BJ (cell line): ENCODE measurements at places on chromosomes 11 and 22.

GRCh38 chr11:16917941-16918340 lies 96.3 kb downstream of the PLEKHA7 start:
- DNase-seq: no peak

DNA sequence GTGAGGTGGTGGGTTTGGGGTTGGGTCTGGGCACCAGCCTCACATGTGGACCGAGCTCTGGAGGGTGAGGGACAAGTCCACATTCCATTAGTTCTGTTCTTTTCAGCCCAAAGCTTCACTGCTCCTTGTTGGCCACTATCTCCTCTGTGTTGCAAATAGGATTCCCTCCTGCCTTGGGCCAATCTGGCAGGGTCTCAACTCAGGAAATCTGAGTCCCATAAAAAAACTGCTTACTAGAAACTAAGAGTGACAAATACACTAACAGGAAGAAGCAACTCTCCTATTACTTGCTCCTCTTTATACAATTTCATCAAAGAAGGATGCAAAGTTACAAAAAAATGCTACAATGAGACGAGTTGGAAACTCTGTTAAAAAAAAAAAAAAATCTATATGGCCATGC lies 66.2 kb upstream of the CSNK1E start:
- peak; percentile 26 for DNase-seq

DNA sequence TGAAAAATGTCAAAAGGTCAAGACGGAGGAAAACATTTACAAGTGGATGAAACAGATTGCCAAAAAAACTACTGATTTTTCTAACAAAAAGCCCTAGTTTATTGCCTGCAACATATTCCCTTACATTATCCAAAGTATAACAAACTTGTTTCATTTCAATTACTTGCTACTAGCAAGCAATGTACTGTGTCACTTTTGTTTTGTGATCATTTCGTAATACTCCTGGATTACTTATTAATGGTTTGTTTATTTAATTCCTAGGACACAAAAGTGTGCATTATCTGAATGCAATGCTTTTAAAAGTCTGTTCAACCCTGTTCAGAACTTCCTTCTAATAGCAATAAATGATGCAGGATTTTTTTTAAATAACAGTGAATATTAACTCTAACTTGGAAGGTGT lies 50.9 kb downstream of the CCDC34 start:
- DNase-seq: no peak

DNA sequence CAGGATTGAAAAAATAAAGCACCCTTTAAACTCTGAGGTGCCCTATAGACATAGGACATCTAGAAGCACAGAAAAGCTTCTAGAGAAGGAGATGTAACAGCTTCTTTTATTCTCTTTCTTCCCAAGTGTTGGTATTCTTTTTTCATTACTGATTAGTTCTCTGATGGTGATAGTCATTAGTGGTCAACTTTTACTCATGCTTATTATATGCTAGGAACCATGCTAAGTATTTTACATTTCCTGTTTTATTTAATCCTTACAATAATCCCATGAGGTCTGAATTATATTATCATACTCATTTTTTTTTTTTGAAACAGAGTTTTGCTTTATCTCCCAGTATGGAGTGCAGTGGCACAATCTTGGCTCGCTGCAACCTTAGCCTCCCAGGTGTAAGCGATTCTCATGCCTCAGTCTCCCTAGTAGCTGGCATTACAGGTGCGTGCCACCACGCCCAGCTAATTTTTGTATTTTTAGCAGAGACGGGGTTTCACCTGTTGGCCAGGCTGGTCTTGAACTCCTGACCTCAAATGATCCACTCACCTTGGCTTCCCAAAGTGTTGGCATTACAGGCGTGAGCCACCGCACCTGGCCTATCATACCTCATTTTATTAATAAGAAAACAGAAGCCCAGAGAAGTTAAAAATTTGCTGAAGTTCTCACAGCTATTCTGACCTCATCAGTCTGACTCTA lies 3.0 kb downstream of the C11orf52 start:
- no peak for DNase-seq

DNA sequence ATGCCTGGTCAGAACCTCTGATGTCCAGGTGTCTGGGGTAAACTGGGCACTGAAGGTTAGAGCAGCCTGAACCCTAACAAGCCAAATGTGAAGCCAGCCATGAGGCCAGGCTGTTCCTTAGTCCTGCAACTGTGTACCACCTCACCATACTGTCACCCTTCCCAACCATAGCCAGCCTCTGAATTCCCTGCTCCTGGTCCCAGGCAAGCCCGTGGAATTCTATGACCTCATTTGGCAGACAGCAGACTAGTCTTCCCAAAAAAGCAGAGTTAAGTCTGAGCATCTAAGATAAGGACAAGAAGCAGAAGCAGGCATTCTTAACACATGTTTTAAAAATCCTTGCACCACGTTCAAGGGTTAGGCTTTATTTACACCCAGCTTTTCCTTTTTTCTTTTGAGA lies 134.8 kb downstream of the C11orf58 start:
- no peak for DNase-seq

DNA sequence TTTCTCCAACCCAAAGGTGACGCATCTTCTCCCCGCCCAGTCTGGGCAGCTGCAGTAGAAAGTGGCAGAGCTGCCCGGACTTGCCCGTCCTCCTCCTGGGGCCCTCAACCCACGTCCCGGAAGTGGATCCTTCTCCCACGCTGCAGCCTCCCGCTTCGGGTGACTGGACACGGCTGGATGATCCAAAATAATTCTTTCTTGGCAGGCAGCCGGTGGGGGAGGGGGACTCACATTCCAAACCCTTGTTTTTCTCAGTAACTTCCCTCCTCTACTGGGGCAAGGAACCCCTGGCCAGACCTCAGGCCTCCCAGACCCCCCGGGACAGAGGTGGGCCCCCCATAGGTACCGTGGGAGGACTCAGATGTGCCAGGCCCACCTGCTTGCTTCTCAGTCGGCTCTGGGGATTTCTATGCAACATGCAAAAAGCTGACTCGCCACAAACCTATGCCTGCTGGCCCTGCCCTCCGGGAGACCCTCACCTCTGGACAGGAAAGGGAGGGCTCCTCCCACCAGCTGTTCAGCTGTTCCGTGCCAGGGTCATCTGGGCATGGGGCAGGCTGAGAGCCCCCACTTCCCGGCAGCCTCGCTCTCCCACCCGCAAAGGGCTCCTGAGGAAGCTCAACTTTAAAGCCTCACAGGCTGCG lies 1.4 kb downstream of the PLXNB2 start:
- DNase-seq: peak; percentile 77

DNA sequence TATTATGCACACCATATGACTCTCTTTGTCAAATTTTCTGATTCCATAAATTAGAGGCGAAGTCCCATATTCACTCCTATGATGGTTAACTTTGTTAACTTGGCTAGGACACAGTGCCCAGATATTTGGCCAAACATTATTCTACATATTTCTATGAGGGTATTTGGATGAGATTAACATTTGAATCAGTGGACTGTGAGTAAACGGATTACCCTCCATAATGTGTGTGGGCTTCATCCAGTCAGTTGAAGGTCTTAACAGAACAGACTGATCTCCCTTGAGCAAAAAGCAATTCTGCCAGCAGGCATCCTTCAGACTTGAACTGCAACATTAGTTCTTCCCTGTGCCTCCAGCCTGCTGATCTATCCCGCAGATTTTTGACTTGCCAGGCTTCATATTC lies 69.9 kb downstream of the FZD4 start:
- DNase-seq: no peak

- peak; percentile 91 for DNase-seq
These were observed 303.0 kb downstream of the CADM1 start for GRCh38 chr11:115201111-115201792.

GRCh38 chr11:122779047-122779629 lies 59.2 kb upstream of the CRTAM start:
- no peak for DNase-seq

DNA sequence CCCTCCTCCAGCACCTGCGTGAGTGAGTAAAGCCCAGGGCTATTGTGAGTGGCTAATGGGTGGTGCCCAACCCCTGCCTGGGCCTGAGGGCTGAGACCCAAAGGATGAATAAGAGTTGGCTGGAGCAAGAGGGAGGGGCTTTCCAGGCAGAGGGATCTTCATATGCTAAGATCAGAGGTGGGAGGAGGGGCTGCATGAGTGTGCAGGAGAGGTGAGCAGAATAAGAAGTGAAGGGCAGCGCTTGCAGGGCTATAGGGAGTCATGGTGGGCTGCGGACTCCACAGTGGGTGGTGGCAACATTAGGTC lies 3.9 kb downstream of the EMID1 start:
- no peak for DNase-seq

DNA sequence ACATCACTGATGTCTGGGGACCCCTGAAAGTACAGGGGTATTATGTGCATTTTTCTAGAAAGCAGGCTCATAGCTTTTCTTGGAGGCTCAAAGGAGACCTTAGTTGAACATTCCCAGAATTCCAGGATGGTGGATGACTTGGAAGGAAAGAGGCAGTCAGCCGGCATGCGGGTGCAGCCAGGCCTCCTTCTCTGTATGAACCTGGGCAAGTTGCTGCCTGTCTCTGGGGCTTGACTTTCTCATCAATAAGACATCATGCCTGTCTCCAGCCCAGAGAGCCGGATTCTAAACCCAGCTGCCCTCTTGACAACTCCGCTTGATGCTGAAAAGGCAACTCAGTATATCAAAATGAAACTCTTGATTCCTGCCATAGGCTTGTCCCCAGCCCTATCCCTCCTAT lies 12.6 kb downstream of the MS4A15 start:
- DNase-seq: no peak

GRCh38 chr11:12186701-12187100 lies 76.3 kb downstream of the MICAL2 start:
- DNase-seq: no peak

DNA sequence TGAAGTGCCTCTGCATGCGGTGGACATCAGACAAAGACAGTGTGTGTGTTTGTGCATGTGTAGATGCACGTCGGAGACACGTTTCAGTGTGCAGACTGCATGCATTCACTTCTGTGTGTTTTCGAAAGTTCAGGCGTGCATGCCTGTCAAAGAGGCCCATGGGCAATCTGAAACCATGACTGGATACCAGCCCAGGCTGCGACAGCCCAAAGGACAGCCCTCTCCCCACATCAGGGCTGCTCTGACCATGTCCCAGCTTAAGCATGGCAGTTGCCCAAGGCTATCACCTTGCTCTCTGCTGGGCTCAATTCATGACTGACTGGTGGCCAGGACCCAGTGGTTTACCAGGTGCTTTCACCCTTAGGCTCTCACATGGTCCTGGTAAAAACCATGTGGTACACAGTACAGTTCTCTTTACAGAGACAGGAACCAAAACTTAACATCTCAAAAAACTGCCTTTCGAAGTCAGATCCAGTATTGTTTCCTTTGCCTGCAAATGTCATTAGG lies 423.7 kb upstream of the CADM1 start:
- DNase-seq: no peak

DNA sequence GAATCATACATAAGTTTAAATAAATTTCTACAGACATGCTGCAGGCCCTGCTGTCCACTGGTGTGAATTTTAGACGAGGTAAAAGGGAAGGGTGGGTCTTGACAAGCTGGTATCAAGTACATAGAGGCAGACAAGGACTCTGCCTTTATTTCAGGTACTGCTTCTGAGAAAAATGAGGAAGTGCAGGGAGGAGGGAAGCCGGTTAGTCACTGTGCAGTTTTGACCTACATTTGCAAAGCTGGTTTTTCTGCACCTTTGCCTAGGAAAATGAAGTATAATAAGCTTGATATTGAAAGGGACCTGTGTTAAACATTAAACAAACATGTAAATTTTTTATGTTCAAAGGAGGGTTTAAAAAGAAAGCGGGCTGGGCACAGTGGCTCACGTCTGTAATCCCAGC lies 24.6 kb downstream of the TMEM45B start:
- DNase-seq: no peak

- DNase-seq: no peak
These were observed 24.8 kb downstream of the AMOTL1 start for GRCh38 chr11:94793002-94793401.

GRCh38 chr11:94880216-94880615 lies 93.1 kb downstream of the CWC15 start:
- DNase-seq: no peak
